ENCODE measurements at places on chromosomes 5 and 9.
A peak's percentile ranks its signal among the peaks of the same experiment; 100 is the strongest.

- DNase-seq = no peak
These were observed 192.3 kb downstream of the PALM2AKAP2 start for GRCh38 chr9:109972026-109972882.

- DNase-seq = no peak
These were observed 103.3 kb downstream of the SVEP1 start for GRCh38 chr9:110476251-110476650.

DNA sequence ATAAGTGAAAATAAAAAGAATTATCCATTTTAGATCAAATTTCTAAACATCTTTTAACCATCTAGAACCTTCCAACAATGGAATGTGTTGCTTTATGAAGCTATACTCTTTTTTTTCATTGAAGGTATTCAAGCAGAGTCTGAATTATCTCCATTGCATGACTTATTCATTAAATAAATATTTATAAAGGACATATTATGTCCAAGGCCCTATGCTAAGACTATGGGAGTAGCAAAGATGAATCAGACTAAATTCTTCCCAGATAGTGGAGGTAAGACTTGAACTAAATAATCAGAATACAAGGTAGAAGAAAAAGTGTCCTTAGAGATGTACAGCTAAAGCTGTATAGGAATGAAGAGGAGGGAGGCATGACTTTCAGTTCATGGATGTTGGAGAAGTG, 215.5 kb upstream of the RGMB start:
- DNase-seq = no peak

DNA sequence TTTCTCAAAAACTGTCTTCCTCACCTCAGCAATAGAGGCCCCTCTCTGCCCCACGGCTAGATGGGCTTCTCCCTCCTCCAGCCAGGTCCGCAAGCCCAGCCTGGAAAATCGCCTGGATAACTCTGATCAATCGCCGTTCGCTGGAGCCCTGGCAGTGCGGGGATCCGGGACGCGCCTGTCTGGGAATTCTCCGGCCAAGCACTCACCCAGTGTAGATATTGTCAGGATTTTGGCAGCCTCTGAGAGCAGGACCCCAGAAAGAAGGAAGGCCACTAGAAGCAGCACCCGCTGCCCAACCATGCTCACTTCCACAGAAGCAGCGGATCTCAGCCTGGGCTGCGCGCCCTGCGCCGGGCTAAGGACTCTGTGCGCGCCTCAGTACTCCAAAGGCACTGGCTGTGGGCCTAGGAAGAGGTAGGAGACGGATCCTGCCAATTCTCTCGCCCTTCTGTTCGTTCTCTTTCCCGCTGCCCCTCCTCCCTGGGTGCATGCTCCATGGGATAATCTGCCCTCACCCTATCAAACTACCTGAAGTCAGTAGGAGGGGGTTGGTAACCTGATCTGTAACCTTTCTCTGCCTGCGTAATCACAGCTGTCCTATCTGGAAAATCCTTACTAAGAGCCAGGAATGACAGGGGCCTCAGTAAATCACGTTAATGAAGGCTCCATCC, at the start of gene UGT3A1:
Gene UGT3A1 (minus strand): TSS at position 450 of the 671 bp plus-strand sequence. CDS start 150 bp downstream, at position 300.
- no peak for DNase-seq

- DNase-seq = peak; percentile 41
These were observed 68.2 kb upstream of the TNFAIP8 start for GRCh38 chr5:119287547-119288111.

DNA sequence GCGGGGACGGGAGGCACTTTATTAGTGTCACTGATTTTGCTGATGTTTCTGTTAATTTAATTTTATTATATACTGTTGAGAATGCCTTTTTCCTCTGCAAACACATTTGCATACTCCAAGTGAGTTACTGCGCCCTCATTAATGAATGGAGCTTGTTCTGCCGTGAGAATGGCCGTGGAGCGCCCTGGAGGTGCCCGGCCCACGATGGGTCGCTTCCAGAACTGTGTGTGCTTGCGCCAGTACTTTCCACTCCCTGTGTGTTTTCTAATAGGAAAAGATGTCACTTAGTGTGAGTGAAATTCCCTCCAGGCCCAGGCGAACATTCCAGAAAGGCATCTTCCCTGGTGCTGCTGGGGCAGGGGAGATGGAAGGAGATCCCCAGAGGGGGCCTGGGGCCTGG, 30.1 kb downstream of the NDUFS6 start:
- DNase-seq = no peak

DNA sequence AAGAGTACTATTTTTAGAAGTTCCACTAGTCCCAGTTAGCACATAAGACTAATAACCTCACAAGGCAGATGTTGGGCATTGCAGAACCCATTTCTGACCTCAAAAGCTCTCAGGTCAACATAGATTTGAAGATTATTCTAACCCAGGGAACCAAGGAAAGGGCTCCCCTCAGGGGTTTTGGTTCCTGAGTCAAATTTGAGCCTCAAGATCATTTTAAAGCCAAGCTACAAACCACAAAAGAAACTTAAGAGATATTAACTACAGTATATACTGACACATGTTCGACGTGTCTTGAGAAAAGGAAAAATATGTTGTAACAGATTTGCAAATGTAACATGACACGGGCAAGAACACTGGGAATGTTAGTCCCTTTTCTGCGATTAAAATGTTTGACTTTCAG, 88.6 kb downstream of the GNAQ start:
- DNase-seq = no peak

DNA sequence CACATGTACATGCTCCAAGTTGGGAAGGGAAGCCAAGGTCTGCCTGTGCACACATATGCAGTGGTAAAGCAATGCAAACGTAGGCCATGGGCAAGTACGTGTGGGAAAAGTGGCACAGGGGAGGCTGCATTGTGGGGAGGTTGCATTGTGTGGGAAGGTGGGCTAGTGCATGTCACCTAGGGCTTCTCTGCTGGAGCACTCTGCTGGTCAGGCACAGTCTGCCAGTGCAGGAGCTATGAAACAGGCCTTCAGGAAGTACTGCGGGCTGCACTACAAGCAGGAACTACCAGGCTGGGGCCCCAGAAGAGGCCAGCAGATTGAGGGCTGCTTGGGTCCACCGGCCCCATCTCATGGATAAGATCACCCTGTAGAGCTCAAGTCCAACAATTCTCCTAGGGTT, 1694.6 kb upstream of the CDH6 start:
- no peak for DNase-seq

- no peak for DNase-seq
These were observed 1.7 kb downstream of the DIAPH1 start for GRCh38 chr5:141617128-141617527.
